PC-9 (cell line): ENCODE measurements at places on chromosomes 7 and 10.

DNA sequence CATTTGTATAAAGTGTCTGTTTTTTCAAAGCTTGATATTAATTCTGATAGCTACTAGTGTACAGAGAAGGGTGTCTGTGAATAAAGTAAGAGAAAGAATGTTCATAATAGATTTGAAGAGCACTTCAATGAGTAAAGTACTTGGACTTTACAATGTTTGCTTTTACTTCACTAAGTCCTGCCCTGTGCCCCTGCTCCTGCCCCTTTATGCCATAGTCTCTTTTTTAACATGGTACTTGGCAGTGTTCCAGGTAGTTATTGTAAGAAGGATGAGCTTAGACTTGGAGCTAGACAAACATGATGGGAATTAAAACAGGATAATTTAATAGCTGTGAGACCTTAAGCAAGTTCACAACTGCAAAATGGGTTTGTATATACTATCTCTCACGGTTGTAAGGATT, 41.0 kb downstream of the ZEB1 start:
- DNase-seq = no peak

DNA sequence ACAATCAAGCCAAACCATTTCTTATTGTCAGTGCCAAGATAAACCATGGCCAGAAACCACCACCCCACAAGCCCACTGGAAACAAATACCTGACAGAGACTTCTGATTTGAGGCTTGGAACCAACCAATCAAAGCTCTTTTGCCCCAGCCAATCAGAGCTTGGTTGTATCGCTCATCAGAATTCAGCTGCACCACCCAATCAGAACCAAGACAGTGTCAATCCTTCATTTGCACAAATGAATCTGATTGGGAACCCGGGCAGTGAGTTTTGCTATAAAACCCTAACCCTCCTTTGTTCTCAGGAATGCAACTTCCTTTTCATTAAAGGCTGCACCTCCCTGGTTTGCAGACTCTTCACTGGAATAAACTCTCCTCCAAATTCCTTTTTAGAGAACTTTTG, 87.4 kb downstream of the ELAPOR2 start:
- DNase-seq = no peak

GRCh38 chr10:59991661-59992060, 85.3 kb upstream of the CCDC6 start:
- DNase-seq = peak; percentile 84

DNA sequence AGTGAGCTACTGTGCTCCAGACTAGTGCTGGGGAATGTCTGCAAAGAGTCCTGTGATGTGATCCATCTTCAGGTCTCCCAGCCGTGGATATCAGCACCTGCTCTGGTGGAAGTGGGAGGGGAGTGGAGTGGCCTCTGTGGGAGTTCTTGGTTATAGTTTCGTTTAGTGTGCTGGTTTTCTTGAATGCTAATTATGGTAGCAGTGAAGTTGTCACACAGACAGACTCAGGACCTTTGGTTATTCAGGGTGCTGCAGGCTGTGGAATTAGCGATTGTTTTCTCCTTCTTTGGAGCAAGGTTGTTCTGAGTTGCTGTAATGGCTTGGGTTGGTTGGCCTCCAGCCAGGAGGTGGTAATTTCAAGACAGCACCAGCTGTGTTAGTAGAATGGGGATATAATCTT, 132.7 kb upstream of the HGF start:
- no peak for DNase-seq

DNA sequence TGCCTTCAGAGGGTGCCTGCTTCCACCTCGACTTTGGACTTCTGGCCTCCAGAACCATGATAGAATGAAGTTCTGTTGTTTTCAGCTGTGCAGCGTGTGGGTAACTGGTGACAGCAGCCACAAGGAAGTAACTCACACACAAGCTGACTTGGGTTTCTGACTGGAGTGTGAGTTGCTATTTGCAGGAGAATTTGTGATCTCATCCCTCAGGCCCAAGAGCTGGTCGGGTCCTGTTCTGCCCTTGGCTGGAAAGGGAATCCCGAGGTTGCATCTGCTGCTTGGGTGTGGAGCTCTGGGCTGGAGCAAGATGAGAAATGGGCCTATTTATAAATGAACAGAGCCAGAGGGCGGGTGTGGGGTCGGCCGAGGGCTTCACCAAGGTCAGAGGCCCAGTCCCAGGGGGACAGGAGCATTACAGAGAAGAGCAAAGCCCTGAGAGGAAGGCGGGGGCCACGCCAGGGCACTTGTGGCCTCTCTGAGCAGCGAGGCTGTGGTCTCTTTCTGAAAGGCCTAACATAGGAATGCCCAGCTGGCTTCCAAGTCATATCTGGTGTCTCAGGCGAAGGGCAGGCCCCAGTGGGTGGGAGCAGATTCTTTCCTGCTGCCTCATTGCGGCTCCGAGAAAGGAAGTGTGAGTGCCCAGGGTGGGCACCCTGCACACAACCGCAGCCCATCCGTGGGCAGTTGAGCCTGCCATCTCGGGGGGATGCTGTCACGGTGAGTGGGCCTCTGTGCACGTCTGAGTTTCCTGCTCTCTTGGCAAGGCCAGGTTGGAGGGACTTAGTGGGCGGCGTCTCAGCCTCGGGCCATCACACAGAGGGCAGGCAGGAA, 26.5 kb upstream of the C10orf71 start:
- no peak for DNase-seq

- DNase-seq = no peak
Measured at GRCh38 chr7:140857048-140857447, 67.7 kb downstream of the BRAF start.

GRCh38 chr10:9824631-9825071, 1193.0 kb upstream of the CELF2 start:
- DNase-seq = no peak
